ENCODE measurements at places on chromosomes 1 and 21.

GRCh38 chr1:22313321-22313720, 138.3 kb upstream of the ZBTB40 start:
- no peak for DNase-seq

DNA sequence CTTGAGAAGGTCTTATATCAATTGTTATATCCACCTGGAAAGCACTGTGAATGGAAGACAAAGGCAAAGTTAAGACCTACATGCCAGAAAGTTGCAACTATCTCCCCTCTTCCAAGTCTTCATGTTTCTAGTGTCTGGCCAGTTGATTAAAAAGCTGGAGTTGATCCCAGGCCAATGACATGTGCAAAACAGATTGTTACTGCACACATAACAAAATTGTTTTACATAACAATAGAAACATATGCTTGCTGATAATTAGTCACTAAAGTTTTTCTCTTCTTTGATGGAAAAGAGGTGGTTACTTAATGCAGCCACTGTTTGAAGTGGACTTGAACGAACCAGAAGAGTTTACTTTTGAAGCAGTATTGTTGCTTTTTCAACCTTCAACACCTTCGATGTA, 158.2 kb downstream of the TGFBR3 start:
- DNase-seq = no peak

GRCh38 chr1:165444897-165445370, at the start of gene RXRG:
TSS of gene RXRG (minus strand) at chr1:165445126. CDS start at chr1:165444893, 233 bp downstream.
- DNase-seq = no peak

DNA sequence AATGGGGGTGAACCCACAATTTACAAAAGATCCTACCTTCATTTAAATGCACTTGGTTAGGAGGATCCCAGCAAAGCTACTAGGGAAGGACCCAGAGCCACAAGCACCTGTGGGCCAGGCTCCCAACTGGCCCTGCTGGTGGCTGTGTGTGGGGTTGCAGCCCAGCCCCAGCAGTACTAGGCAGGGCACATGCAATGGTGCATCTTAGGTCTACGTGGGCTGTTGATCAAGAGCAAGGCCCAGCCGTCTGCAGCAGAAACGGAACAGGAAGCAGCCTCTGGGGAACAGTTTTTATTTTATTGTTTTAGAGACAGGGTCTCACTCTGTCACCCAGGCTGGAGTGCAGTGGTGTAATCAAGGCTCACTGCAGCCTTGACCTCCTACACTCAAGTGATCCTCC, 134.1 kb upstream of the RAB4A start:
- no peak for DNase-seq

- DNase-seq = no peak
These were observed 33.5 kb upstream of the CLDN14 start for GRCh38 chr21:36513430-36513829.

DNA sequence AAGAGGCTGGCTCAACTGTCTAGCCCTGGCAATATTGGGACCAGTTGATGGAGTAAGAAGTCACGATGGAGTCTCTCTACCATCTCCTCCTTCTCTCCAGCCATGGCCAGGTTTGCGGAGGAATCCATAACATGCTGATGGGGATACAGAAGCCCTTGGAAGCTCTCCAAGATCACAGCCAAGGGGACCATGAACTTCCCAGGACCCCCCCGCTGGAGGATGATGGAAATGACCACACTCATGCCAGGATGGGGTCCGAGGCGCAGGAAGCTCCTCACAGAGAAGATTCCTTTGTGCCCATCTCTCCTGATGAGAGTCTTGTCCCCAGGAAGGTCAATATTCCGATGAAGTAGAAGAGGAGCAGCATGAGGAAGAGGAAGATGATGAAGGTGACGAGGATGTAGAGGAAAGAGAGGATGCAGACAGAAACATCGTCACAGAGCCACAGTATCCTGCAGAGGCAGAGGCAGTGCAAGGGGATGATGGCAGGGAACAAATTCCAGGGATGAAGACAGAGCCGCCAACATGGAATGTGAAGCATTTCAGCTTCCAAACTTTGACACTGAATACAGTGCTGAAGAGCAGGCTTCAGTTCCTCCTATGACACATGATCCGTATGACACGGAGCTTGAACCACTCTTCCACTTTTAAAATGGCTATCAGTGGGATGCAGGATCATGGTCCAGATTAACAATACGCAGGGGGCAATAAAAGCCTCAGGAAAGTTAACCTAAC, 57.9 kb upstream of the EDN2 start:
- no peak for DNase-seq

GRCh38 chr1:218250492-218250891, 34.6 kb upstream of the RRP15 start:
- no peak for DNase-seq
